ENCODE measurements at places on chromosomes 5 and 9. TPM values are rescaled to one million over a fixed set of nuclear protein-coding genes. Genes with fewer than 3 reads are reported as not detected.

GRCh38 chr5:82074950-82075349 is 103.1 kb downstream of the ATG10 start:
- no peak for DNase-seq

DNA sequence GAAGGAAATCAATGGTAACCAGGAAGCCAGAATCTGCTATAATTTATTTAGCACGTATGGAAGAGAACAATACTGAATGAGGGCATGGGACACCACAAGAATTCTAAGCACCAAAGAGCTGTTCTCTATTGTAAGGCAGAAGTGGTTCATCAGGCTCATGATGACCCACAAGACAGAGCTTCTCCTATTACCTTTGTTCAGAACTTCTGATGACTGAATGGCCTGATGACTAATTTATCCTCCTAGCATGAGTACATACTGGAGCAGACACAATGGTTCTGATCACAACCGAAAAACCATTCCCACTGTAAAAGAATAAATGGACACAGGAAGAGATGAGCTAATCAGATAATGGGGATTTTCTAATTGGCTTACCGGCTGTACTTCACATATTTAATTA is 329.8 kb upstream of the PDE4D start:
- DNase-seq: no peak

DNA sequence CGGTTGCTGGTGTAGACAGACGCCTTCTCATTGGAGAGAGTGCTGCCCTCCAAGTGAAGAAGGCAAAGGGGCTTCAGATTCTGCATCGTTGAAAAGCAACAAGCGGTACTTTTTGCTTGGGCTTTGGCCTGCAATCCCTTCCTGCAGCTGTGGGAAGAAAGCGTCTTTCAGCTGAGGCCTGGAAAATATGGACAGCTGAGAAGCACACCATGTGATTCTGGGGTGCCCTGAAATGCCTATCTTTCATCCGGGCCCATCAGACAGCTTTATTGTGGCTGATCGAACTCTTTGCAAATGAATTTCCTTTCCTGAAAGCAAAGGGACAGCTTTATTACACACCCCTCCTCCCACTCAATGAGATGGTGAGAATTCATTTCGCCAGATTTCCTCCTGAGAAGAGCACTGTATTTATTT is 74.0 kb downstream of the NSG2 start:
- DNase-seq: no peak

DNA sequence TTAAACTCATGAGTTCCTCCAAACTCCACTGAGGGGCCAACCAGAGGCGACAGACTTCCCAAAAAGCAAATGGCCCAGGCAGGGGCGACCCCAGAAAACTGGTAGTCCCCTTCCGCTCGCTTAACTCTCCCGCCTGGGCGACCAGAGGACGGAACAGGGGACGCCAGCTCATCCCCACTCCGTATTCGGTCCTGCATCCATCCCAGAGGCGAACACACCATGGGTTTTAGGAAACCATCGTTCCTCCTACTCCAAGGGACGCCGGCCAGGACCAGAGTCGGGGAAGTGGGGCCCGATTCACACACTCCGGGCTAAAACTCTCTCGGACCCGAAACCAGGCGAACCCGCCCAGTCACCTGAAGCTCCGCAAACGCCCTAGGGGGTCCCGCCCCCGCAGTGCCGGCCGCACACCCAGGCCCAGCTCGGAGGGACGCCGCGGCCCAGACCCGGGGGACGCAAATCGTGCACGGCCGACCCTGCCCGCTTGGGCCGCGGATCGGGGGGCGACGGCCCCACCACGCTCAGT is 478 bp downstream of the TEX10 start:
- DNase-seq: no peak

GRCh38 chr5:132456987-132457361 is 33.6 kb downstream of the IRF1 start:
- DNase-seq: no peak

DNA sequence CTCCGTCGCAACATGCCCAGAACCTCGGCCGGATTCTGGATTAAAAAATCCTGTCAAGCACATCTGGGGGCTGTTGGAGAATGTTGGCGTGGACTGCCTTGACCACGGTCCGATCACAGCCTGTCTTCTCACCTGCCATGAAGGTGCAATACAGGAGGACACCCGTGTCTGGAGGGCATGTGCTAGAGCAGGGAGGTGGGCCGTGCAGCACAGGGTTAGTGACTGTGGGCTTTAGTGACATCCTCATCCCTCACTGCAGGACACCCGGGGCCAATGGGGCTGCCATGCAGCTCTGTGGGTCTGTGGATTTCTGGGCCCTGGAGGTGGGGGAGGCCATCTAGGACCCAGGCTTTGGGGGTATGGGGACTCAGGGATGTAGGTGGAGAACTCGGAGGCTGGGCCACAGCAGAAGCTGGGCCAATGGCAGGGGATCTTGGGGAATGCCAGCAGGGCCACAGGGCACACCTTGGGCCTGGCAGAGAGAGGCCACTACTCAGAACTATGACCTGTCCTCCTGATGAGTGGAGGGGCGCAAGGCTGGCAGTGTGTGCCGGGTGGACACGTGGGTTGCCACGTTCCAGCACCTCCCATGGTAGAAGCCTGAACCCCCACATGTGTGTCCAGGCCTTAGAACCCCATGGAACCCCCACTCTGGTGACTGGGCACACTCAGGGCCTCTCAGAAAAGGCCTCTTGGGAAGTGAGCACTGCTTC is 23.3 kb downstream of the ZDHHC11B start:
- DNase-seq: no peak

- DNase-seq: no peak
These were observed 4.9 kb upstream of the MAPK9 start for GRCh38 chr5:180296771-180297170.

- peak; percentile 66 for DNase-seq
These were observed 1.3 kb downstream of the MOB3B start for GRCh38 chr9:27528076-27528885.

- DNase-seq: no peak
These were observed 390 bp upstream of the SNX2 start for GRCh38 chr5:122774519-122774860.

DNA sequence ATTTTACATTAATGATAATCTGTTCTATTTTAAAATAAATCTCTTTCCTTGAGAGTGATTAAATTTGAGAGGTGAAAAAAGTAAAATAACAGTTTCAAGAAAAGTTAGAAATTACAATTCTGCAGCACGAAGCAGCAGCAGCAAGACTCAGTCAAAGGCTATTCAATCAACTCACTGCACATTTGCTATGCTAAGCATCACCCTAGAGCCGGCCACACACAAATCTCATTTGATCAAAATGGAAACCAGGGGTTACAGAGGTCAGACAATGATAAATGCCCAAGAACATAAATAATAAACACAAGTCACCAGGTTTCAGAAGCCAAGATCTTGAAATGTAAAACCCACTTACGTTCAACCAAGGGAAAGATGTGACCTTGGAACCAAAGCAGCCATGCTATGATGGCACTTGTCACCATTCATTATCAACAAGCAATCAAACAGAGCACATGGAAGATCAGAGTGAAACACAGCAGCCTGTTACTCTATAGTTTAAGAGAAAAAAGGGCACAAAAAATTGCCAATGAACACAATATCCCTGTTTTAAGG is 136.0 kb downstream of the EPB41L4A start:
- DNase-seq: no peak

- DNase-seq: no peak
These were observed 62.2 kb downstream of the IPPK start for GRCh38 chr9:92607773-92608172.

DNA sequence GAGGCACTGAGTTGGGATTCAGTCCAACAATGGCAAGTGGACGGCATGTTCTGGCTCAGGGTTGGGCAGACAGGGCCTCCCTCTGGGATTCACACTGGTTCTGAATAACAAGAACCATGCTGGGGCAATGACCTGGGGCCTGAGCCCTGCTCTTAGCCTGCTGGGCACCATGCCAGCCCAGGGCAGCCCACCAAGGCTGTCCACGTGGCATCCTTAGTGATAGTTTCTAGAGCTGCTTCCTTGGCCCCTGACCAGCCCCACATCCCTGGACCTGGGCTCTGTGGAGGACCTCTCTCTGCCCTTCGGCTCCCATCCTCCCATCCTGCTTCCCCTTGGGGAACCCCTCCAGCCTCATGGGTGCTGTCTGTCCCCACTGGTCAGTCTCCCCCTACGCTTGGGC is 22.3 kb upstream of the OLFM1 start:
- DNase-seq: no peak

DNA sequence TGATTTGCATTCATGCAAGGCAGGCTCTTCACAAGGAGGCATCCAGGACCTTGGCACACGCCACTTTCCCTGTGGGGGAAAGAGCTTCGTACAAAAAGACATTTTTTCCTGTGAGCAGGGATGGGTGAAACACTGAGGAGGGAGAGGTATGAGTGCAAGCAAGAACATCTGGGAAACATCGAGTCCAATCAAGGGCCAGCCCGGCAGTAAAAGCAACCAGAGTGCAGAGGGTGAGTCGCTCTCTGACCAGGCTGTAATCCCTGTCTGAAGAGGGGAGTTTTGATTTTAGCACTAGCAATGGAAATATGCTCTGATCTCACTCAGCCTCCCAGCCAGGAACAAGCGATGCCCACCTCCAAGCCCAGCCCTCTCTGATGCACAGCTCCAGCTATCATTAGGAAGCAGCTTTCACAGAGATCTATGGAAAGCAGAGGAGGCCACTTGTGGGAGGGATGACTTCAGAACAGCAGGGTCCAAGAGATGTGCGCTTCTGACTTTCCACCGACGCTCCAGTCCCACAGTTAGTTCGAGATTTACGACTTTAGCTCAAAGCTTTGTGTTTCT is 211.0 kb upstream of the ADAMTS16 start:
- DNase-seq: no peak

DNA sequence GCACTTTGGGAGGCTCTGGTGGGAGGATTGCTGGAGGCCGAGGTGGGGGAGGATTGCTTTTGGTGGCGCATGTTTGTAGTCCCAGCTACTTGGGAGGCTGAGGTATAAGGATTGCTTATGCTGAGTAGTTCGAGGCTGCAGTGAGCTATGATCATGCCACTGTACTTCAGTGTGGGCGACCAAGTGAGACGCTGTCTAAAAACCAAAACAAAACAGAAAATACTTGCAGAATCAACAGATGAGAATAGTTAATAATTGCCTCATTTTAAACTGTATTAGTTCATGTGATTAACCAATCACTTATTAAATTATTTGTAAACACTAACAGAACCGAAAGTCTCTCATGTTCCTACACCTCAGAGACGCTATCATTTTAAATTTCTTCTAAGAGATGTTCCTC is 118.1 kb downstream of the CCDC171 start:
- DNase-seq: no peak

DNA sequence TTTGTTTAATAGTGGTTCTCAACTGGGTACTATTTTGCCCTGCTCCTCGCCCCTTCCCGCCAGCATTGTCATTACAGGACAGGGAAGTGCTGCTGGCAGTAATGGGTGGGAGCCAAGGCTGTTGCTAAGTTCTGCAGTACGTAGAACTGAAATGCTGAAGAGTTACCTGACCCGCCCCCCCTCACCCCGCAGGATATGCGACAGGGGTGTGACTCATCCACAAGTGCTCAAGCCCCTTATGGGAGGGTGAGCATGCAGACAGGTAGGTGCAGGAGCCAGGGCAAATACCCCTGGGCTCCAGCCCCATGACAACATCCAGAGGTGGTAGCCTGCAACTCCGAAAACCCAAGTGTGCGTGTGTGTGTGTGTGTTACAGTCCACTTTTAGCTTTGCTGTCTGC is 35.7 kb downstream of the LRRC70 start:
- DNase-seq: no peak

GRCh38 chr5:165030971-165031370 is 1525.6 kb downstream of the MAT2B start:
- no peak for DNase-seq

- DNase-seq: no peak
These were observed 102.8 kb upstream of the DAP start for GRCh38 chr5:10863763-10864383.

GRCh38 chr9:134661299-134661698 is 19.7 kb downstream of the COL5A1 start:
- no peak for DNase-seq

GRCh38 chr5:119400245-119400644 is 44.4 kb downstream of the TNFAIP8 start:
- DNase-seq: peak; percentile 45

- no peak for DNase-seq
These were observed 43.6 kb upstream of the C5orf46 start for GRCh38 chr5:147949711-147950573.

DNA sequence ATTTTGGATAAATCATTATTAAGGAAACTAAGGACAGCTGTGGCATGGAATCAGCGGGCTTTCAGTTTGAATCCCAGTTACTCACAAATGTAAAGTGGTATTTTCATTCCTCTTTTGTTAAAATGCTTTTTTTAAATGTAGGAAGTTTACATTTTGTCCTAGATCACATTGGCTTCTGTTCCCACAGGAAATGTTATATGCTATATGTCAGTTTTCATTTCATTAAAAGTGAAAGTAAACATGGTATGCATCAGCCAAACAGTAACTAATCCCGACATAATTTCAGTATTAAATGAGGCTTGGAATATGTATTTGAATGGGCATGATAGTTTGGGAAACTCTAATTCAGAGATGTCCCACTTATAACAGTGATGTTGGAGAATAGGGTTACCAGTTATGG is 18.6 kb upstream of the SMIM15 start:
- DNase-seq: no peak

DNA sequence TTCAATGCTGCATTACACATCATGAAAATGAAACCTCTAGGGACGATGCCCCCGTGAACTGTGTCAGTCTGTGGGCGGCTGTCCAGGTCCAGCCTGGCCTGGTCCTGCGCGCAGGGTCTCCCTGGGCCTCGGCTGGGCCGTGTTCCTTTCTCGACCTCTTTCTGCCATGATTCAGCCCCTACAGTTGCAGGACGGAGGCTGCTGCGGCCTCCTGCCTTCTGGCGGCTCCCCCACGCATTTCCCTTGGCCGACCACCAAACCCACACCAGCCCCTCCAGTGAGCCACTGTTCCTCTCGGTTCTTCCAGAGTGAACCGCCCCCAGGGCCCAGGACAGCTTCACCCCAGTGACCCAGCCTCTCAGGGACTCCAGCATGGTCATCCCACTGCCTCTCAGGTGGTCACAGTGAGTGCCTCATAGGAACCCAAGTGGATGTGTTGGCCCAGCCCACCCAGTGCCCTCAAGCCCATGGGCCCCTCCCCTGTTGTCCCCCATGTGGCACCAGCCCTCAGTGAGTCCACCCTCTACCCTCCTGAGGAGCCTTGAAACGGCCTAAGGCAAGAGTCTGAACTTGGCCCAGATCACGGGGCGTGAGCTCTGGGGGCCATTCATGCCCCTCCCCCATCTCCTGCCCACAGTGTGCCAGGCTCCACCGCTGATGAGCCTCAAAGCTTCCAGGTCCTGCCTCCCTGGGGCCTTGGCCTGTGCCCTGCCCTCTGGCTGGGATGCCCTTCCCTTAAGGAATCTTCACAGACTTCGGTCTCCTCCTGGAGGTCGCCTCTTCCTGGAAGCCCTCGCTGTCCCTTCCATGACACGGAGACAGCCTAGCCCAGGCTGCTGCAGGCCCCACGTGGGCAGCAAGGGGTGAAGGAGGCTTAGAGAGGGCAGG is 10.0 kb upstream of the CLIC3 start:
- DNase-seq: no peak

The BBLN gene
- 30.0 TPM for polyA plus RNA-seq

The NOXA1 gene
- 6.0 TPM for polyA plus RNA-seq

The LVRN gene
- 2.5 TPM for polyA plus RNA-seq

The MIER3 gene
- 32.1 TPM for polyA plus RNA-seq

The RNF208 gene
- polyA plus RNA-seq: 13.2 TPM

The SLC6A18 gene
- polyA plus RNA-seq: 0.12 TPM

The TMEM171 gene
- polyA plus RNA-seq: 5.9 TPM

The PCDHGA8 gene
- polyA plus RNA-seq: 1.0 TPM

The IL13 gene
- polyA plus RNA-seq: not detected
